ENCODE measurements at places on chromosomes 3 and 15.

DNA sequence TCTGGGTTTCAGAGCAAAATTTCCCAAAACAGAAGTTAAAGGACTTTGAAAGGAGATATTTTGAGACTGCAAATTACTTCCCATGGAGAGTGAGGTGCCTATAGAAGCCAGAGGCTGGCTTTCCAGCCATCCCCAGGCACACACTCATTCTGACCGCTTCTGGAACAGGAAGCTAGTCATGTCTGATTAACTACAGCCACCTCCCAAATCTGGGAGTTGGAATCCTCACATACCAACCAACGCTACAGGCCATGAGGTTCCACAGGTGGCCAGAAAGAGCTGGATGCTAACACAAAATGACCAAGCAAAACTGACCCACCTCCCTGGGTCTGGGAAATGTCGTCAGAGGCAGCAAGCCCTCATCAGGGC is 87.2 kb downstream of the SNRK start:
- no peak for DNase-seq

GRCh38 chr15:73050561-73051295 is 1.5 kb upstream of the NEO1 start:
- DNase-seq, result no peak

GRCh38 chr3:195443391-195443989 is 670 bp upstream of the ACAP2 start:
- DNase-seq, result no peak

DNA sequence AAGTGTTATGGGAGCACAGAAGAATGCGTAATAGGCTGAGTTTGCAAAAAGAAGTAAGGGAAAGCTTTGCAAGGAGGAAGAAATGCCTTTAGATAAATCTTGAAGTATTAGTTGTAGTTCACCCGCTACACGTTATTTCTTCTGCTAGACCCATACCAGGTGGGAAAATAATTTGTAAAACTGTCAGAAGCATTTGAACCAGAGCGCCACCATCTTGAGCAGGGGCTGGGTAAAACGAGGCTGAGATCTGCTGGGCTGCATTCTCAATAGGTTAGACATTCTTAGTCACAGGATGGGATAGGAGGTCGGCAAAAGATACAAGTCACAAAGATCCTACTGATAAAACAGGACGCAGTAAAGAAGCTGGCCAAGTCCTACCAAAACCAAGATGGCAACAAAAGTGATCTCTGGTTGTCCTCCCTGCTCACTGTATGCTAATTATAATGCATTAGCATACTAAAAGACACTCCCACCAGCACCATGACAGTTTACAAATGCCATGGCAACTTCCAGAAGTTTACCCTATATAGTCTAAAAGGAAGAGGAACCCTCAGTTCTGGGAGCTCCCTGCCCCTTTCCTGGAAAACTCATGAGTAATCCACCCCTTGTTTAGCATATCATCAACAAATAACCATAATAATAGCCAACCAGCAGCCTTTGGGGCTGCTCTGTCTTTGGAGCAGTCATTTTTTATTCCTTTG is 50.0 kb upstream of the ZNF280D start:
- DNase-seq, result no peak

DNA sequence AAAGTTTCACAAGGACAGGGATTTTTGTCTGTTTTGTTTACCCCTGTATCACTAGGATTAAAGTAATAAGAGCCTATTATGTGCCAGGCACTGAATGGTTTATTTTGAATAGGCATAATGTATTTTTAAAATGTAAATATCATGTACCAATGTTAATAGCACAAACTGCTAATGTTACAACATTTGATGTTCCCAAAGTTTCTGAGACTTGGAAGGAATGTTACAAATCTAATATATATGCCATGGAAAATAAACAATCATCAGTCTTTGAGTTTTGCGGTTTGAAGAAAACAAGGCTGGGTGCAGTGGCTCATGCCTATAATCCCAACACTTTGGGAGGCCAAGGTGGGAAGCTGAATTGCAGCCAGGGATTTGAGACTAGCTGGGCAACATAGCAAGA is 159.4 kb downstream of the CDIN1 start:
- DNase-seq, result no peak

DNA sequence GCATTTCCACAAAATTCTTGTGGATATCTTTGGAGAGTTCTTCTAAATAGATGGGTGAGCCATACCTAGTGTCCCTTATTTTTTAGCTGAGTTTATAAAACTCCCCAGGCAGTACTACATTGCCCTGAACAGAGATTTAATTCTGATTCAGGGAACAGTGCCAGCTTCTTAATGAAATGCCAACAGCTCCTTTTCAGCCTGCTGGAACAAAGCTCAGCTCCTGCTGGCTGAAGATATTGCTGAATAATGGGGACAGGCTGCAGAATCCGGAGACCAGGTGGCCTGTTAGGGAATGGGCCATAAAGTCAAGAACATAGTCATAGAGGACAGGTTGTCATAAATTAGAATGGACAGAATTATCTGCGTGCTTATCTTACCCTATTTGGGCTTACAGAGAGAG is 8.9 kb downstream of the HGD start:
- no peak for DNase-seq

- DNase-seq, result no peak
Observed at GRCh38 chr3:196280689-196281440, 6.7 kb downstream of the PCYT1A start.

GRCh38 chr3:194318511-194319161 is 32.5 kb downstream of the CPN2 start:
- no peak for DNase-seq

DNA sequence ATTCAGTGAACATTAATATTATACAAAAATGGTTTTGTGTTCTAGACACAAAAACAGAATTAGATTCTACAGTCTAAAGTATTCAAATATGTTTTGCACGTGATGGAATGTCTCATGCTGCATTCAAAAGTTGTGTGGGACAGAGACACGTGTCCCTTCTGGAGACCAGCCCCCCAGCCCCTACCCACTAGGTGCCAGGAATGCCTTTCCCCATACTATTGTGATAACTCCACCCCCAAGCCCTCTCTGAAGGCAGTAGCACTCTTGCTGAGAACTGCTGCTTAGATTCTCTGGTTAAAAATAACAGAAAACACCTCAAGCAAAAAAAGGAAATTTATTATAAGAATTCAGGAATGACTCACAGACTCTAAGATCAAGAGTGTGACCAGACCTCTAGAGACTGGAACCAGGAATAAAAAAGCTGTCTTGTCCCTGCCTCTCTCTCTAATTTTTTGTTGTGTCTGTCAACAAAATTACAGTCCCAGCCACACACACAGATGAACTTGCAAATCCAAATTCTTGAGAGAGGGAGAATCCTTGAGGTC is 57.7 kb downstream of the PXYLP1 start:
- no peak for DNase-seq

- no peak for DNase-seq
Observed at GRCh38 chr15:96687388-96688107, 357.0 kb downstream of the NR2F2 start.

DNA sequence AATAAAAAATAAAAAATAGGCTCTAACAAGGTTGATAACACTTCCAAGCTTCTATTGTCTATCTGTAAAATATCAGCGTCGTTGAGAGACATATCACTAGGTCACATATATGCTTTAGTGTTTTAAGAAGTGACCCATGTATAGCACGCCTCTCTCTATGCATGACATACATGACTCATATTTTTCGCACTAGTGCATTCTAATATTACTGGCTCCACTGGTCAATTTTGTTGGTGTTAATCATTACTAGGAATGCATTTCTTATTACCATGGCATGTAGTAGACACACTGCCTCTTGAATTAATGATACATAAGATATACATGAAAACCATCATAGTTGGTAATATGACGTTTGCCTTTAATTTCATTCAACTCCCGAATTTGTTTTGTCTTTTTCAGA is 203.1 kb downstream of the CHL1 start:
- no peak for DNase-seq

DNA sequence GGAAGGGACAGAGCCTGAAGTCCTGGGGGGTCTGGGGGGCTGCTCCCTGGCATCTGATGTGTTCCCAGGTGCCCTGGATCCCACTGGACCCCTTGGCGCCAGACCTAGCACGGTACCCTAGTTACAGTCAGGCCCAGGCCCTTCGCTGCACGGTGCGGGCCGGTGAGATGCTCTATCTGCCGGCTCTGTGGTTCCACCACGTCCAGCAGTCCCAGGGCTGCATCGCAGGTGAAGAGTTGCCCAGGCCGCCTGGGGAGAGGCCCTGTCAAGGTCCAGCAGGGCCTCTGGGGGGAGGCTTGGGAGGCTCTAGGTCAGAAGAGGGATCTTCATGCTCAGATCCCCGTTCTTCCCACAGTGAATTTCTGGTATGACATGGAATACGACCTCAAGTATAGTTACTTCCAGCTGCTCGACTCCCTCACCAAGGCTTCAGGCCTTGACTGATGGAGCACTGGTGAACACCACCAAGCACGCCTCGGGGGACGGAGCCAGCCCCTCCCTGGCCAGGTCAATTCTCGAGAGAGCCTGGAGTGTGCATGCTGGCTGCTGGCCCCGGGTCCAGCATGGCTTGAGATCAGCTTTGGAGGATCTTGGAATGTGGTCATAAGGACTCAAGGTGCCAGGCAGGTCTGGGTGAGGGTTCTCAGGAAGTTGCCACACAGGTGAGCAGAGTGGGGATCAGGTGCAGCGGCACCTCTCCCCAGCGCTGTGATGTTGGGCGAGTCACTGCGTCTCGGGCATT is 1.8 kb upstream of the PLA2G4B start:
- DNase-seq, result no peak

DNA sequence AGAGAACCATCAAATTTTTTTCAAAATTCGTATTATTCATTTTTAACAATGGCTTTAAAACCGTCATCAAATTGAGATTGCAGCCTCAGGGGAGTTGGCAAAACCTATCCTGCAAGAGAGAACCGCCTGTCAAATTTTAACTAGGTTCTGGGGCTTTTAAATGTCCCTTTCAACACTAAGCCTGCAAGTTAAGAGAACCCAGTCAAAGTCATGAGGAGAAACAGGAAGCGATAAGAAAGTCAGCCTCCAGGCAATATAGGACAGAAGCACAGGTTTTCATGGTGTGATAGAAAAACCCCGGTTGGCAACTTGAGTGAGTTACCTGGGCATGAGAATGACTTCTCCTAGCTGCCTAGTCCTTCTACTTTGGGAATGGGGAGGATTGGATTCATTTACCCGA is 59.8 kb downstream of the CPNE4 start:
- DNase-seq, result no peak

DNA sequence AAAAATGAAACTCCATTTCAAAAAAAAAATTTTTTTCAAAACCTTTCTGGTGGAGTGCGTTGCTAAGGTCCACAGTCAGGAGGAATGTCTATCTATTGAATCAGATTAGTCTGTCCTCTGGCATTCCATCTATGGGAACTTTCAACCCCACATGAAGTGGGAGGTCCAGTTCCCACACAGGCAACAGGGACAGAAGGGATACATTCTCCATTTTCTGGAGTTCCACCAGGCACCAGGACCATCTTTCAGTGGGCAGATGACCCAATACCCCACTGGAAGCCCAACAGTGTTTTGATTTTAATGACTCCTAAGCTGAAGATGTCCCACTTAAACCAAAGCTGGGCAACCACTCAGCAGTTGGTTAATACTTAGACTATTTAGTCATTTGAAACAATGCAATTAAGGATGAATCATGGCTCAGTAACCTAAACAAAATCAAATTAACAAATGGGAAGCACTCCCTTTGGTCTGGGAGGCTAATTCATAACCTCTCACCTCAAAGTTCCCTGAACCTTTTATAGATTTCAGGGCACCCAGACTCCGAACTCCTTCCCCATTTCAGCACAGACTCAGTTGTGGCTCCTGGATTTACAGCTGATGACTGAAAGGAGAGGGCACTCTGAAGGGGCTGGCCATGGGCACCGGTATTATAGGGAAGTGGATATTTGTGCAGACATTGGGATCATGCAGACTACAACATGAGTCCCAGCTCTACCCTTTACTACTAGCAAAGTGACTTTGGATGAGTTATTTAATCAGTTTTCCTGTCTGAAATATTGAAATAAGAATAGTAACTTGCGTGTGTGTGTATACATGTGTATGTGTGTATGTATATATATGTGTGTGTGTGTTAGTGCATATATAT is 264.3 kb upstream of the LRTM1 start:
- no peak for DNase-seq

GRCh38 chr3:183261151-183261724 is 8.2 kb downstream of the B3GNT5 start:
- DNase-seq, result no peak

DNA sequence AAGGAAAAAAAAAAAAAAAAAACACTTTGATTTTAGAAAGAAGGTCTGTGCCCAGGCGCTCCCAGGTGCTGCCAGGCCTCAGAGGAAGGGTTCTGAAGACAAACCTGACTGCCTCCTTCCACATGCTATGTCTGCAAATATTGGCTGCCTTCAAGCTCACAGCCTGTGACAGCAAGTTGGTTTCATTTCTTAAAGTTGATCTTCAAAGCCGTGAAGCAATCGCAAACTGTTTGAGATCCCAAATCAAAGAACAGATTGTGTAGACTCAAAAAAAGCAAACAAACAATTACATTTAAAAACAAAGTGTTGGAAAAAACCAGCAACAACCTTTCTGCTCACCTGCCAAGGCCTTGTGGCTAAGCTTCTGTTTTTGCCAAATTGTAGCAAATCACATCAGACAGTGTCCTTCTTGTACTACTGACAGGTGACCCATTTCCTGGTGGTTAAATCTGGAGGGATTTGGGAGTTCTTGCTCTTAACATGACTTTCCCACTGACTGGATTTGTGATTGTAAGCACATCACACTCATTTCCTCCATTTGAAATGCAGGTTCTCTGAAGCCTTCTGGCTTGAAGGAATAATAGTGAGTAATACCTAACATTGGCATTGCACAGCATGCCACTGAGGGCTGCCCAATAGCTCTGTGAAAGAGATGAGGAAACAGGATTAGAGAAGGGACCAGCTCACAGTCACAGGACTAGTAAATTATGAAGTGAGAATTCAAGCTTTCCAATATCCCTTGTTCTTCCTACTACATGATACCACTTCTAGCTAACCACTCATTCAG is 502.4 kb downstream of the LPP start:
- DNase-seq, result no peak

DNA sequence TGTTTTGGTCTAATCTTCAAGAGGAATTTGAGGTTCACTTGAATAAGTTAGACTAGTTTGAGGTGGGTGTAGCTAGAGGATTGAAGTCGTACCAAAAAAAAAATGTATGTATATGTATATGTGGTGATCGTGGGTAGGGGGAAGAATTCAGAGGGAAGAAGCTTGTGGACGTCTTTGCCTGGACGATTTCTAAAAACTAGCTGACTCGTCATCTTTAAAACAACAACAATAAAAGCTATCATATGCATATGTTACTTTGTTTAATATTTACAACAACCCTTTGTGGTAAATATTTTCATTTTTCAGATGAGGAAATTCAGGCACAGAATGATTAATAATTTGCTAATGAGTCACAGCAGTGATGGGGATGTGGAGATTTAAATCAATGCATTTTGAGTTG is 18.1 kb downstream of the RNF111 start:
- DNase-seq, result no peak

DNA sequence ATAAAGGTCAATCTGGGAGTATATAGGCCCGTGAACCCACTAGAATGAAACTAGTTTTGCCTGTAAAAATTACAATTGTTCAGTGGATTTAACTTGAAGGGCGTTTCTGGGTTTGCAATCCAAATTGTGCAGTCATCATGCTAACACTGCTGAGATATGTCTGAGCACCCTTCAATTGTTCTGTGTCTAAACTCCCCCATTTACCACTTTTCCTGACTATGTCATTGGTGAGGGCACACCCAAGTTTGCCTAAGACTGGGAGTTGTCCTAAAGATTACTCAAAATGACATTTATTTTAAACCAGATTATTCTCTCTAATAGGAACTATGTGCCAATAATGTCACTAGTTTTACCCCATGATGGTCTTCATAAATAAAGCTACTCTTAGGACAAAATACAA is 54.6 kb downstream of the EMC4 start:
- no peak for DNase-seq
